ENCODE measurements at places on chromosomes 6 and 20.

GRCh38 chr20:49583669-49584417, 15.9 kb upstream of the PTGIS start:
- DNase-seq, result no peak

- DNase-seq, result no peak
Measured at GRCh38 chr20:13510837-13511488, 127.8 kb downstream of the TASP1 start.

- DNase-seq, result no peak
Measured at GRCh38 chr20:46651091-46651962, at the start of gene SLC13A3. Gene SLC13A3, minus strand, starts transcription at chr20:46651459. Its CDS starts 38 bp downstream, at chr20:46651421.

GRCh38 chr6:154758125-154758524, 24.9 kb downstream of the SCAF8 start:
- no peak for DNase-seq

DNA sequence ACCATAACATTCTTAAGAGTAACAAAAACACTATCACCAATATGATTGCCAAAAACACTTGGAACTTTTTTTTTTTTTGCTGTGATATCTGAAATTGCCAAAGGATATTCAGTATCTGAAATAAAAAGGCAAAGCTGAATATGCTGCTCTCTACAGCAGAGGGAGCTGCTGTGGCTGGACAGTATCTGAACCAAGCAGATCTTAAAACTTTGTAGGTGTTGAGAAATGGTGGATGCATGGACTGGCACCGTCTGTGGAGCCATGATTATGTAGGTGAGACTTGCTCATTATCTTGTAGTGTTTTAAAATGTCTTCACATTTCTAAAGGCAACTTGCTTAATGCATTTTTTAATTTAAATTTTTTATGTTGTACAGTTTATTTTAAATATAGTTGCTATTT, 9.2 kb downstream of the PDCD2 start:
- no peak for DNase-seq

DNA sequence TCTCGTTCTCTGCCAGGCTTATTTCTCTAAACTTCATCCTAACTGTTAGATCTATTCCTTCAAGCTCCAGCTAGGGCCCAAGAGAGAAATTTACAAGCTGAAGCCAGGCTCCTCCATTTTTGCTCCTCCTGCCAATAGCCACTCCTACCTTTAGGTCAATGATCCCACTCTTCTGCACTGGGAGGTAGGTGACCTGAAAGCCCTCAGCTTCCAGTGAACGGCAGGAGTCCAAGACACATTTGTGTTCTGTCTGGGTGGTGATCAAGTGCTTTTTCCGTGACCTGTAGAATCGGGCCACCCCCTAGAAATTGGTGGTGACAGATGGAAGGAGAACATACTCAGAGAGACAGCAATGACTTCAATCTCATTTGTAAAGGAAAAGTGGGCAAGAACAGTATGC, 8.9 kb downstream of the NFS1 start:
- DNase-seq, result no peak

- DNase-seq, result no peak
Measured at GRCh38 chr20:30816182-30816645, 441.2 kb upstream of the DEFB115 start.

DNA sequence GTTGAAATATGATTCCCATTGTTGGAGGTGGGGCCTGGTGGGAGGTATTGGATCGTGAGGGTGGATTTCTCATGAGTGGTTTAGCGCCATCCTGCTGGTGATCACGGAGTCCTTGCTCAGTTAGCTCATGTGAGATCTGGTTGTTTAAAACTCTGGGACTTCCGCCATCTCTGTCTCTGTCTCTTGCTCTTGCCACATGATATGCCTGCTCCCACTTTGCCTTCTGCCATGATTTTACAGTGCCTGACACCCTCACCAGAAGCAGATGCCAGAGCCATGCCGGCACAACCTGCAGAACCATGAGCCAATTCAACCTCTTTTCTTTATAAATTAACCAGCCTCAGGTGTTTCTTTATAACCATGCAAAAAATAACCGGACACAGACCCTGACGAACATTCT, 44.7 kb upstream of the ZFP64 start:
- DNase-seq, result no peak

GRCh38 chr6:2800552-2801316, 35.5 kb downstream of the WRNIP1 start:
- DNase-seq, result no peak
